ENCODE measurements at places on chromosomes 13 and 19.

GRCh38 chr19:13712767-13713201, 51.5 kb upstream of the MRI1 start:
- DNase-seq = no peak

GRCh38 chr19:54536956-54537355, 34.3 kb downstream of the LAIR2 start:
- no peak for DNase-seq

DNA sequence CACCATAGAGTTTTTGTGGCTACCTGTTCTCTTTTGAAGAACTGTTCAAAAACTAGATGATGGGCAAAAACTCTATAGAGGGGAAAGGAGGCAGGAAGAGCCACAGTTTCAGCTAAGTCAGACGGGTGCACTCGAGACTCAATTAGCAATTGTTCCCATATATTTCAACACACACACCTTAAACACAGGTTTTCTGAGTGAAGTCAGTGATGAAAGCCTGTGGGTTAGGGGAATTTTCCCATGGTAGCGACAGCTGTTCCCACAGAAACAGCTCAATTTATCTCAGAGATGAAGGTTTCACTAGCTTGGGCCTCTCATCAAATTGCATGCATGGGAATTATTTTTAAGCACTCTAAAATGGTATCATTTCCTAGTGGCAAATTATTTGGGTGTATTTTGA, 143.4 kb downstream of the ZIC5 start:
- DNase-seq = no peak

DNA sequence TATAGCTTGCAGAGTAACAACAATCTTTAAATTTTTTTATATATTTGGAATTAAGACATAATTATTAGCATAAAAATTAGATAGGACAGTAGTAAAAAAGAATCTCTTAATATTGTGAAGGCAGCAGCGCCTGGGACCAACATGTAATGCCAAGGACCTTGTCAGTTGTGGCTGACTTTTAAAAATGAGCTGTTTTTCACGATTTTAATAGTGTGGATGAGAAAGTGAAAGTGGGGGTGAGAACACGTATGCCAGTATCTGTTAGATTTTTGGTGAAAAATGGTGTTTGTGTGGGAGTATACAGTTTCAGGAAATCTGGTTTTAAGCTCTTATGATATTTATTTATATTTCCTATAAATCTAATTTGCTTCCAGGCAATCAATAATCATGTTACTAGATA, 125.2 kb downstream of the LMO7 start:
- DNase-seq = no peak

DNA sequence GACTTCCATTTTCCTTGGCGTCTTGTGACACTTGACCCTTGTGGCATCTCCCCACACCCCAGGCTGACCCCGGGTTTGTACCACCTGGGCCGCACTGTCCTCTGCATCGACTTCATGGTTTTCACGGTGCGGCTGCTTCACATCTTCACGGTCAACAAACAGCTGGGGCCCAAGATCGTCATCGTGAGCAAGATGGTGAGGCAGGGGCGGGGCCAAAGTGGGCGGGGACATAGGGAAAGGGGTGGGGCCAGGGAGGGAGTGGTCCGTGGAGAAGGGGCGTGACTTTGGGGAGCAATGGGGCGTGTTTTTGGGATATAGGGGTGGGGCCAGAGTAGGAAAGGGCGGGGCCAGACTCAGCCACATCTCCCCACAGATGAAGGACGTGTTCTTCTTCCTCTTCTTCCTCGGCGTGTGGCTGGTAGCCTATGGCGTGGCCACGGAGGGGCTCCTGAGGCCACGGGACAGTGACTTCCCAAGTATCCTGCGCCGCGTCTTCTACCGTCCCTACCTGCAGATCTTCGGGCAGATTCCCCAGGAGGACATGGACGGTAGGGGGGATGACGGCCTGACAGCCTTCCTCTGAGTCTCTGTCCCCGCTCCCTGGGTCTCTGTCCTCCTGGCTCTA, 42.8 kb downstream of the TRPM4 start:
- DNase-seq = no peak

DNA sequence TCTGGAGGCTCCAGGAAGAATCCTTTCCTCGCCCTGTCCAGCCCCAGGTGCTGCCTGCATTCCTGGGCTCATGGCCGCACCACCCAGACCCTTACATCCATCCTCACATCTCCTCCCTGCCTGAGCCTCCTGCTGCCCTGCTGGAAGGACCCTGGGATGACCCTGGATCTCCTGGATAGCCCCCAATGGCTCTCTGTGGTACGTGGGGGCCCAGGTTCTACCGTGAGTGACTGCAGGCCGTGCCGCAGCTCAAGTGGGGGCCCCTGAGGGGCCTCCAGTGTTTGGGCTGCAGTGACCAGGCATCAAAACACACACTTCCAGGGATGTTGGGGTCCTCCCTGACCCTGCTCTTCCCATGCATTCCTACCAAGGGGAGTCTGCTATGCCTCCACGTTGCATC, 8.3 kb upstream of the MCF2L start:
- DNase-seq = no peak

DNA sequence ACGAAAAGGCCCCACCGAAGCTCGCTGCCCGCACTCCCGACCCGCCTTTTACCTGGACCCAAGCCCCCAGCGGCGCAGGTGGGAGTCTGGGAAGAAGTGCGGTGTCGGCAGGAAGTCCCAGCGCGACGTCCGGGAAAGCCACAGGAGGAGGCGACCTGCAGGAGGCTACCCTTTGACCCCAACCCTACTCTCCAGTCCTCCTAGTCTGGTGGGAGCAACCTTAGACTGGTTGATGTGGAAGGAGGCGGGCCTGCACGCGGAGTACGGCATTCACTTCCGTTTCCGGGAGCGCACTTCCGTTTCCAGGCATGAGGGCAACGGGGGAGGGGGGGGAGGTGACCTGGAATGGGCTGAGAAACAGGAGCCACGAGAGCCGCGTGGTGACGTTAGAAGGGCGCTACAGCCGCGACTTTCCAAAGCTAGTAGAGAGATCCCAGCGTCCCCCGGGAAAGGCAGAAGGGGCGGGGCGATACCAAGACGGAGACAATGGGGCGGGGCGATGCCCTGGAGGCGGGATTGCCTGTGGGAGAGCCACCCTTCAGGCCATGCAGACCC, 28.5 kb downstream of the ZNF266 start:
- peak; percentile 75 for DNase-seq

GRCh38 chr13:31965361-31966066, 66.1 kb upstream of the FRY start:
- no peak for DNase-seq

GRCh38 chr19:44624840-44625354, 11.5 kb downstream of the IGSF23 start:
- no peak for DNase-seq

- no peak for DNase-seq
These were observed 111.2 kb downstream of the KLF5 start for GRCh38 chr13:73169971-73170370.

GRCh38 chr19:55256562-55257460, 2.0 kb downstream of the PPP6R1 start:
- no peak for DNase-seq

DNA sequence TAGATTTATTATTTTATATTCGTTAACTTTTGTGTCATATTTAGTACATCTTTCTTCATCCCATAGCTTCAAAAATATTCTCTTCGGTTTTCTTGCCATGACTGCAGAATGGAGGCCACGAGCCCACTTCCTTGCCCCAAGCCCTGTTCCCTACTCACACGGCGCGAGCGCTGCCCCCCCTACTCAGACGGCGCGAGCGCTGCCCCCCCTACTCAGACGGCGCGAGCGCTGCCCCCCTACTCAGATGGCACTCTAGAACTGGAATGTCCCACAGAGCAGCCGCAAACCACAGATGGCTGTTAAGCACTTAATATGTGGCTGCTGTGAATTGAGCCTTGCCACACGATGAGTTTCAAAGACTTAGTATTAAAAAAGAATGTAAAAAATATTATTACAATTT, 102.2 kb upstream of the PEG3 start:
- DNase-seq = peak; percentile 79

GRCh38 chr19:56504581-56504980, 3.1 kb upstream of the ZNF471 start:
- no peak for DNase-seq

DNA sequence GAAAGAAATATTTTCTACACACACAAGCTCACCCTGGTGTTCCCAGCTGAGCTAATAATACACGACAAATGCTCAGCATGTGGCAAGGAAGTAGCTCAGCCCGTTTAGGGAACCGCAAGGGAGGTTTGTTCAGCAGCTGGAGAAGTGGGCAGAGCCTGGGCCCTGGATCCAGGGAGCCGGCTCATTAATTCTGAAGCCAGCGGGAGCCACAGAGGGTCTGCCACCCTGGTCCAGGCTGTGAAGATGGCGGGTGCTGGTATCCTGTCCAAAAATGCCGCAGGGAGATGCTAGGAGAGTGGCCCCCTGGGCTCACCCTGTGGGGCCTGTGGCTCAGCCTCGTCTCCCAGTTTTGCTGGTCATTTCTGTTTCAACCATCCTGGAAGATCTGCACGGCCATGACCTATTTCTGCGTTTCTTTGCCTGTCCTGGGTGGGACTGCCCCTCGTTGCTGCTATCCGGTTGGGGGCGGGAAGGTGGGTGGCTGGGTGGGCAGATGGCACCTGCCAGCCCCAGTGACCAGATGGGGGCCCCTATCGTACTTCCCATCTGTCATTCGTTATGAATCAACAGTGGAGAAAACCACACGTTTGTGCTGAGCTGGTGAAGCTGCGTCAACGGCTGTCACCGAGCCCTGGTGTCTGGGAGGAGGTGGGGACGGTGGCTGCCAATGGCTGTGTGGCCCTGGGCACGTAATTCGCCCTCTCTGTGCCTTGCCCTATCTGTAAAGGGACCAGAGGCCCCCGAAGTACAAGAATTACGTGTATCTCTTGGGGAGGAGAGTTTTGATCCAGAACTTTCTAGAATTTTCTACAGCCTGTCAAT, 2.7 kb upstream of the GNA15 start:
- no peak for DNase-seq

DNA sequence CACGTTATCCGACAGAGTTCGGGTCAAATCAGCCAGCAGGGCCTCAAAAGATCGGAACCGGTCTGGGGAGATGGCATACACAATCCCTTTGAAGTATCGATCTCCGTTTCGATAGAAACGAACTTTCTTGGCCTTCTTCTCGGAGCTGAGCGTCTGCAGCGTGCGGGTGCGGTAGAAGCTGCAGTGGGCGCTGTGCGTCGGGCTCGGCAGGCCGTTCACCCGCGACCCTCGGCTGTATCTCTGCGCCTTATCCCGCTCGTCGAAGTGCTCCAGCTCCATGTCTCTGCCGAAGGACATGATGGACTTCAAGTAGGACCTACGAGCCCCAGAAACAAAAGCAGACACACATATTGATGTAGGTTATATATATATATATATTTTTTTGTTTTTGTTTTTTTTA, 5.3 kb downstream of the DCLK1 start:
- DNase-seq = no peak

- DNase-seq = no peak
These were observed 26.4 kb downstream of the MYO9B start for GRCh38 chr19:17101686-17102628.

Measured in coronary artery (tissue), 2 donors.